ENCODE measurements at places on chromosomes 12 and 14.

DNA sequence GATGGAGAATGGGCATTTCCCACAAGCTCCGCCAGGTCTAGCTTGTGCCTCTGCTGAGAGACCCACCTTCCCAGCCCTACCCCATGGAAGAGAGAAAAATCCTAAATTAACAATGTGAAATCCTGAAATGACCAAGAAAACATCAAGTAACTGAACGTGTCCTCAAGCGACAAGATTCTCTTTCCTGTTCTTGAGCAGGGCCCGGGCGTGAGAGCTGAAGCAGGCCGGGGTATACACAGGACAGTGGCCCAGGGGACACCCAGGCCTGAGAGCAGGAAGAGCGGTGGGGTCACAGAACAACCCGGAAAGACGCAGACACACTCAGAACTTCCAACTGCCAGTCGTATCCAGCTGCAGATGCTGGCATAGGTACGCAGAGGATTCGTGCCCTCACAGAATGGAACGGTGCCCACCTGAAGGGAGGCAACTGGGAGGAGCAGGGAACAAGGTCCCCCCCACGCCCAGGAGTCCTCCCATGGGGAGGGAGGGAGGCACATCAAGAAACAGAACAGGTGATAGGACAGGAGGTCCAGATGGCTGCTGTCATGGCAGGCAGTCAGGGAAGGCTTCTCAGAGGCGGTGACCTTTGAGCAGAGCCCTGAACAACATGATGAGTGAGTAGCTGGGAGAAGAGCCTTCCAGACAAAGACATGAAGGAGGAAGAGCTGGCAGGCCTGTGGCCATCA, 9.1 kb downstream of the RIMBP2 start:
- DNase-seq, result no peak

DNA sequence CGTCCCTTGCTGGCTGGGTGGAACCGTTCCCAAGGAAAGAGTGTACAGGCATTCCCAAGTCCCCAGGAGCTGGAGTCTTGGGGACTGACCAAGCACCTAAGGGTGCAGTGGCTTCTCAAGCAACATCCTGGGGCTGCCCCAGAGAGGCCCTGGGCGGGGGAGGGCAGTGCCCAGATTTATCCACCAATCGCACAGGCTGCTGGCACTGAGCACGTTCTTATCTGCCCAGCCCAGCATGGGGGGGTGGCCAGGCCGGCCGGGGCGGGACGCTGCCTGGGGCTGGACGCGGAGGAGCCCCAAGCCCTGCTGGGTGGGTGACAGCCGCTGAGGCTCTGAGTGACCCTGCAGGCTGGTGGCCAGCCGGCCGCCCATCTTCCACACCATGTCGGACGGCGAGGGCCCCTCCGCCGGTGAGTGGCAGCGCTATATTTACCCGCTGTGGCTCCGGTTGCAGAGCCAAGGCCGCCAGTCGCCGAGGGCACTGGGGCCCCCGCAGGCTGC, 53.4 kb downstream of the CYP46A1 start:
- no peak for DNase-seq

- DNase-seq, result no peak
Observed at GRCh38 chr12:104578453-104578852, 121.7 kb downstream of the CHST11 start.

DNA sequence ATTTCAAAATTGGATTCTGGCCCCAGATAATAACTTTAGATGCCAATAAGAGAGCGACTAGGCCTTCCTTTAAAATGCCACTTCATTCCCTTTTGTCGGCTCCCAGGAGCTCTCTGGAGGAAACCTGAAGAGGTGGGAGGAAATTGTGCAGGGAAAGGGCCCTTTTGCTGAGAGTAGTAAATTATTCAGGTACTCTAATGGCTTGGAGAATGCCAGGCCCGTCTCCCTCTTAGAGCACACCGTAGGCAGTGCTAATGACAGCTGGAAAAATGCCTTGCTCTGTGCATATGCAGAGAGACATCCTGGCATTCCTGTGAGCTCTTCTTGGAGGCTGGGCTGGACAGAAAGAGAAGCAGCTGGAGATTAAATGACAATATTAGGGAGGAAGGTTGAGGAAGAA, 115.0 kb upstream of the RPH3A start:
- no peak for DNase-seq

- DNase-seq, result no peak
Observed at GRCh38 chr12:23831739-23832138, 117.7 kb downstream of the SOX5 start.

- no peak for DNase-seq
Observed at GRCh38 chr12:69476276-69477017, 6.3 kb downstream of the FRS2 start.

DNA sequence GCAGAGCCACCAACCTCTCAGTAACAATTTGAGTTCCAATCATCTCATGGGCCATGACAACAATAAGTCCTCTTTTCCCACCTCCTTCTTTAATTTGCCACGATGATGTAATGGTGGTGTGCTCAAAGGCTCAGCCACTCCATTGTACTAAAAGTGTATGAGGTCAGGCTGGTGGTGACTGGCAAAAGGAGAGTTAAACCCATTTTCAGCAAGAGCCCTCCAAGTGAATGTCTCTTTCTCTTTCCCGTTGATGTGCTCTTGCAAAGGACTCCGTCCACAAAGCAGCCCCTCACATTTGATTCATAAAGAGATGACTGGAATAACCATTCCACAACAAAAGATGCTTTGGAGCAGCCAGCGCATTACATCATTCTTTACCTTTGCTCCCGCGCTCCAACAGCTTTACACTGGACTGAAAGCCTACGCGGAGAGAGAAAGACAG, 41.6 kb downstream of the DUSP16 start:
- DNase-seq, result no peak

GRCh38 chr14:81632157-81632556, 98.5 kb upstream of the SEL1L start:
- DNase-seq, result no peak

All from activated CD4-positive, alpha-beta T cell treated with anti-CD3 and anti-CD28 coated beads for 1 hour (primary cell).